Activated naive CD4-positive, alpha-beta T cell (primary cell): ENCODE measurements at places on chromosomes 7 and 10.

- DNase-seq, result no peak
Observed at GRCh38 chr7:27779873-27780272, 39.9 kb downstream of the TAX1BP1 start.

DNA sequence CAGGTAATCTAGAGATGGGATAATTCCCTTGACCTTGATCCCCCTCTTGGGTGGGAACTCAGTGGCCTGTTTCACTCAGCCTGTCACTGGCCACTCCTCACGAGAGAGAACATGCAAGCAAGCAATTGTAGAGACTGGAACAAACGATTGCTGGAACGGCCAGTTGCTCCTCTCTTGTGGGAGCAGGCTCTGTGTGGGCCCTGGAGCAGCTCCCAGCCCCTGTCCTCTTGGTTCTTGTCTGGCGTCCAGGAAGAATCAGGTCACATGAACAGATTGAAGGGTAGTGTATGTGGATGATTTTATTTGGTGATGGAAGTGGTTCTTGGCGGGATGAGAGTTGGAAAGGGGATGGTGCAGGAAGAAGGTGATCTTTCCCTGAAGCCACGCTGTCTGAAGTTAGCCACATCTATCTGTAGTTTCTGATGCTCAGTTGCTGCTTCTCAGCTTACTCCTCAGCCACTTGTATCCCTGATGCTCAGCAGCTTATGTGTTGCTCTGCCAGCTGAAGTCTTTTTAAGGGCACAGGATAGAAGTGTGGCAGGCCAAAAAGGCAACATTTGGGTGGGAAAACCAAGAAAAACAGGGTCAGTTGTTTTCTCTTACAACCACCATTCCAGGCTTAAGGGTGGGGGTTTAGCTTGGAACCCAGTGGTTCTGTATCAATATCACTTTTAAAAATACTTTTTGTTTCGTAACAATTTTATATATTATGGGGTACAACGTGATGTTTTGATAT is 15.9 kb downstream of the RNF133 start:
- no peak for DNase-seq

GRCh38 chr10:22250897-22251660 is 33.3 kb upstream of the EBLN1 start:
- no peak for DNase-seq

DNA sequence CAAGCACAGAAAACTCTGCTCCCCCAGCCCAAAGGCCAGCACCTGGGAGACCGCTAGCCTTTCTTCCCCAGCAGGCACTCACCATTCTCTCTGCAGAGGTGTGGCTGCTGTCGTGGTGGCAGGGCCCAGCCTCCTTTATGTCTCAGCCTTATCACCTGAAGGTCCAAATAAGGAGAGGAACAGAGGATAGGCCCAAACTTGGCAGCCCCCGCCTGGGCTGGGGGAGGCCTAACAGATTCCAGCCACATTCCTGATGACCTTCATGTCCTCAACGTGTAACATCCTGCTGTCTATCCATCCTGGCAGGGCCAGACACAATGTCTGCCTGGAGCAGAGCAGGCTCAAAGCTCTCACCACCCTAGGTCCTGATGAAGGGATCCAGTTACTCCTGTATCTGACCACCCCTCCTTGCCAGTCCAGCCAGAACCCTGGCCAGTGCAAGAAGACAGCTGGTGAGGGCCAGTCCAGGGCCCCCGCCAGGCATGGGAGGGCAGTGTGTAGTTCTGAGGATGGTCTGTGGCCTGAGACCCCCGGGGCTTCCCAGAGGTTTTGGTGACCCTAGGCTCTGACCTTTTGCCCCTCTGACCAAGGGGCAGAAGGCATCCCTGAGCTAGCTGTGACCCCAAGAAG is at the start of gene MYL7:
MYL7 (minus strand) TSS at position 112 of the 630 bp plus-strand sequence; CDS start at position 85, 27 bp downstream.
- DNase-seq, result no peak

GRCh38 chr7:22806752-22807151 is 15.9 kb downstream of the TOMM7 start:
- DNase-seq, result no peak

DNA sequence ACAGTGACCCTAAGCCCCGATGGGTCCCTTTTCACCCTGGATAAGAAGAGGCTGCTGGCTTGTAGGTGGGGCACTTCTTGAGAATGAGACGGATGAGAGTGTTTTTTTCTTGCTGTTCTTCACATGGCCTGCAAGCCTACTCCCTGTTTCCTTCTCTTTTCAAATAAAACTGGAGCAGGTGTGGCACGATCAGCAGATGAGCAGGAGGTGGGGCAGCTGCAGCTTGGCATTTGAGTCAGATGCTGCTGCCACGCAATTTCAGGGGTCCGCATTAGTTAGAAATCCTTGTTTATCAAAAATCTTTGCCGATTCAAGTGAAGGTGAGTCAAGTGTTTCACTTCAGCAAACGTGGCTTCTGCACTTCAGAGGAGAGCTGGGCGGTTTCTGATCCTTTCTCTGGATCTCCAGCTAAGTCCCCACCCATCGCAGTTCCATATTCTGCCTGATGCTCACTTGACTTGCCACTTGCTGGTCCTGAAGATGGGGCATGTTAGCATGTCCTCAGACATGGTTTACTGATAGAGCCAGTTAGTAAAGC is 20.8 kb downstream of the WDFY4 start:
- no peak for DNase-seq

GRCh38 chr7:151790830-151791620 is 85.9 kb downstream of the PRKAG2 start:
- no peak for DNase-seq

- no peak for DNase-seq
Observed at GRCh38 chr7:107744345-107744750, 406 bp downstream of the CBLL1 start.

DNA sequence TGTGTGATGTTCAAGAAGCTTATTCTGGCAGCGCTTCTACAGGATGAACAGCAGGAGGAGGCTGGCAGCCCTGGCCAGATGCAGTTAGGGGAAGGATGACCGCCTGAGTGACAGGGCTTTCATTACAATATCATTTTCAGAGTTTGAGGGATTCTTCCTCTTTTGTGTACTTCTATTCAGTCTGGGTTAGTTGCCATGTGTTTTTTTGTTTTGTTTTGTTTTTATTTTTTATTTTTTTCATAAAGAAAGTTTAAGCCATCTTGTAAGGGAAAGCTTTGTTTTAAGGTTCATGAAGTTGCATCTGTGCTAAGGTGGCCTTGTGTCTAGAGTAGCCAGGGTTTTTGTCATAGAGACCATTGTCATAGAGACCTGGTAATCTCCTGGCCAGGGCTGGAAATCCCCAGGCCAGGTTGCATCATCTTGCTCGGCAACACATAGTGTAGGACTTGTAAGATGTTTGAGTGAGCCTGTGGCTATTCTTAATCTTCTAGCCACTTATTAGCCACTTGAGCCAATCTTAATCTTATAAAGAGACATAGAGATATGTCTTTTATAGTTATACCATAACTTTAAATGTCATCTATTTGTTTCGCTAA is 230.5 kb upstream of the TMEM229A start:
- DNase-seq, result no peak

DNA sequence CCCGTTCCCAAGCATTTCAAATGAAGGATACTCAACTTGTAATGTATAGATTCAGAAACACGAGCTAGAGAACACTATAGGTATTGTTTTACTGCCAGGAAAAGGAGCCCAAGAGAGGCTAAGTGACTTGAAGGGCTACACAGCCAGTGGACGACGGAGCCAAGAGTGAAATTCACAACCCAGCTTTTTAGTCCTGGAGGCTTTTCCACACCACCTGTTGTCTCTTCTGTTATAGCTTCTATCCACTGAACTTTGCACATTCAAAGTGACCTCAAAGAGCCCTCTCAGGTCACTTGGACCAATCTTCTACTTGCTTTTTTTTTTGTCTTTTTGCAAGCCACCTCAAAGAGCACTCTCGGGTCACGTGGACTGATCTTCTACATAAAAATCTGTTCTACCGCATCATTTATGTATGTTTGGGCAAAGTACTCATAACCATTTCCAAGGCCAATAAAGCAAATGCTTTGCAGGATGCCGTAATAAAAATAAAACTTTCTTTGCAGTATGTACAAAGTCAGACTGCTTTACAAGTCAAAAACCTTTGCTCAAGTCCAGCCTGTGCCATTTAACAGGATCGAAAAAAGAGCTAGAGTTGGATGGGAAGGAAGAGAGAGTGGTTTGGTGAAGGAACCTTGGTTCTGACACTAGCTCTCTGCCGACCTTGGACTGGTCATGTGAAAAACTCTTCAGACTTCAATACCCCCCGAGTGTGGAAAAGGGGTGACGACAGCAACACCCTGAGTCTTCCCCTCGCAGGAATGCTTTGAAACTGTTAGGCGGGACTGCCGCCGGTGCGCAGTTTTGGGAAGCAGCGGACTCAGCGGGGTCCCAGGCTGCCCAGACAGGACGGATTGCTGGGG is 821 bp downstream of the SLC35B4 start:
- no peak for DNase-seq

DNA sequence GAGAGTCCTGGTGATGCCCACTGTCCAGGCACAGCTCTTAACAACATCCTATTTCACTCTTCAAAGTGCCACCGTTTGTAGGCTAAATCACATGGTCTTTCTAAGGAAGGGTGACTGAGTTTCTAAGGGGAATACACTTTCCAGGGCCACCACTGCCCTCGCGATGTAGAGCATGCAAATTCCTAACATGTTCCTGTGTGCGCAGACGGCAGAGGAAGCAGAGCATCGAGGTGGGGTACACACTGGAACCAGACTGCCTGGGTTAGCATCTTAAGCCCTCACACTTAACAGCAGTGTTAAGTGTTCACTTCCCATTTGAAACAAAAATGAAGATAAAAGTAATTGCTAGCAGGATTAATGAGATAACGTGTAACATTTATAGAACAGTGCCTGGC is 3.0 kb downstream of the VOPP1 start:
- DNase-seq, result no peak

DNA sequence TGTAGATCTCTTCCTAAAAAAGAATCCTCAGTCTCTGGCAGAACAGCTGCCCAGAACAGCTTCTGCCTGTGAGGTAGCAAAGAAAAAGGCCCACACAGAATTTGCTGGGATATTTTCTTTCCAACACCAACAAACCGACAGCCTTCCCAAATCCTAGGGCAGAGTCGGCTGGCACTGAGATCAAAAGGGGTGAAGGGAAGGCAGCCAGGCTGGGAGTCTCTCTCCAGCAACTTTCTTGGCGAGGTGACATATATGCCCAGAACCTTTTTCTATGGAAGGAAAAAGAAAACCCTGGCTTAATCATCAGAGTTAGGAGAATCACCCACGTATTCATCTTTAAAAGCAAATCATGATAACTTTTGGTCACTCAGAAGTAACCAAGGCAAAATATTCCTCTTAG is 279.6 kb downstream of the DNAJB6 start:
- no peak for DNase-seq

DNA sequence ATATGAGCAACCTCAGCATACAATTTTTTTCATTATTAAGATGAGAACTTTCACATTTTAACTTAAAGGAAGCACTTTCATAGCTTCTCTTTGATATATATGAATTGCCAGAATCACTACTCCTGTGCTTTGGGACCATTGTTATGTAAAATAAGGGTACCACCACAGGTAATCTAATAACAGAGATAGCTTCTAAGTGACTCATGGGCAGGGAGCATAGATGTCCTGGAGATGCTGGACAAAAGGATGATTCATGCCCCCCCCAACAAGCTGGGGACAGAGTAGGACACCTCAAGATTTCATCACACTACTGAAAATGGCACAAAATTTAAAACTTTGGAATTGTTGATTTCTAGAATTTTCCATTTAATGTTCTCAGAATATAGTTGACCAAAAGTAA is 641.1 kb downstream of the PCDH15 start:
- no peak for DNase-seq

DNA sequence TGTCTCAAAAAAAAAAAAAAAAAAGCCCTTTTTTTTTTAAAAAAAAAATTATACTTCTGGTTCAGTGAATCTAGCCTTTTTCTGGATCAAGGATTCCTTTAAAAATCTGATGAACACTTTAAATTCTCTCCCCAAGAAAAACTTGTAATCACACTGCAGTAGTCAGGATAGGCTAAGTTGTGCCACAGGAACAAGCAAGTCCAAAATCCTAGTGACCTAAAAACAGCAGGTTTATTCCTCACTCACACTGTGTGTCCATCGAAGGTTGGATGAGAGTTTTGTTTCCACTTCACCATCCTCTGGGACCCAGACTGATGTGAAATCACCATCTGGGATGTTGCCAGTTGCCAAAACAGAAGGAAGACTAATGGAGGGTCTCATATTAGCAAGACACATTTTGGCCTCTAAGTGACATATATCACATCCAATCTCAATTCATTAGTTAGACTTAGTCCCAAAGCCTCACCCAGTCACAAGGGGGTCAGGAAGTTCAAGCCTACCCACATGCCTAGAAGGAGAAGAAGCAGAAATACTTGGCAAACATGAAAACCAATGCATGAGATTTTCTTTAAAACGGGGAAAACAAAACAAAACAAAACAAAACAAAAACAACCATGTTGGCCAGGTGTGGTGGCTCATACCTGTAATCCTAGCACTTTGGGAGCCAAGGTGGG is 32.7 kb downstream of the CYP17A1 start:
- no peak for DNase-seq

DNA sequence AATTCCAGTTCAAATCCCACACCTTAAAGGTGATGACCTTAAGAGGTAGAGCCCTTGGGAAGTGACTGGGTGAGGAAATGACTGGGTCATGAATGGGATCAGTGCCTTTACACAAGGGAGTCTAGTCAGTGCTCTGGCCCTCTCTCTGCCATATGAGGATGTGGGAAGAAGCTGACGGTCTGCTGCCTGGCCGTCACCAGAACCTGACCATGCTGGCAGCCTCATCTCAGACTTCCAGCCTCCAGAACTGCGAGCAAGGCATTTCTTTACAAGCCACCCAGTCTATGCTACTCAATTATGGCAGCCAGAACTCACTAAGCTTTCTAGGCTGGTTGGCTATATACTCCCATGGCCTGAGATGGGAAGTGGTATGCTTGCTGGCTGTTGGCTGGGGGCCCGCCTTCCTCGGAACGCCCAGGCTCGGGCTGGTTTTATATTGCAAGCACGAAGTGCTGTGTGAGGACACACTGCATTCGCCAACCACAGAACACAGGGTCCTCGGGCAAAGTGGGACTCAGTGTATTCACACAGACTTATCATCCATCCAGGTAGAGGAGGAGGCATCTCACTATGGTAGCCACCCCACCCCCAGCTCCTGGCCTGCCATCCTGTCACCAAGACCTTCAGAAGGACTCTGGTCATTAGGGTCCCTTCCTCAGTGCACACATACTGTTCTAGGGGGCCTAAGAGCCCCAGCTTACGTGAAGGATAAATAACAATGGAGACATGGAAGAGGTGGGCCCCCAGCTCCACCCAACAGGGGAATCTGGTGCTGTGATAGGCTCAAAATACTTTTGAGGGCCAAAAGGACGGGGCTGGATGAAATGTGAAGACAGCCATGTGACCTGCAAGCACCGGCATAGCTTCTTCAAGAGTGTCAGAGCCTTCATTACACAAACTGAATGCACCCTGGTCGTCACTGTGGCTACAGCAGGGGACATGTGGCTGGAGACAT is 49.0 kb downstream of the ZRANB1 start:
- DNase-seq, result no peak

GRCh38 chr10:52729271-52730104 is 43.1 kb downstream of the MBL2 start:
- no peak for DNase-seq

- DNase-seq, result no peak
Observed at GRCh38 chr7:82244947-82245517, 198.5 kb downstream of the CACNA2D1 start.

- DNase-seq, result no peak
Observed at GRCh38 chr10:83289373-83289772, 849.9 kb upstream of the GHITM start.
